Activated T-cell treated with anti-CD3 and anti-CD28 coated beads, Interleukin-2, amount 50 U/mL, for 24 hours (primary cell): ENCODE measurements at places on chromosomes 1 and 21.

GRCh38 chr1:221430152-221430960, 311.5 kb downstream of the DUSP10 start:
- DNase-seq, result no peak

DNA sequence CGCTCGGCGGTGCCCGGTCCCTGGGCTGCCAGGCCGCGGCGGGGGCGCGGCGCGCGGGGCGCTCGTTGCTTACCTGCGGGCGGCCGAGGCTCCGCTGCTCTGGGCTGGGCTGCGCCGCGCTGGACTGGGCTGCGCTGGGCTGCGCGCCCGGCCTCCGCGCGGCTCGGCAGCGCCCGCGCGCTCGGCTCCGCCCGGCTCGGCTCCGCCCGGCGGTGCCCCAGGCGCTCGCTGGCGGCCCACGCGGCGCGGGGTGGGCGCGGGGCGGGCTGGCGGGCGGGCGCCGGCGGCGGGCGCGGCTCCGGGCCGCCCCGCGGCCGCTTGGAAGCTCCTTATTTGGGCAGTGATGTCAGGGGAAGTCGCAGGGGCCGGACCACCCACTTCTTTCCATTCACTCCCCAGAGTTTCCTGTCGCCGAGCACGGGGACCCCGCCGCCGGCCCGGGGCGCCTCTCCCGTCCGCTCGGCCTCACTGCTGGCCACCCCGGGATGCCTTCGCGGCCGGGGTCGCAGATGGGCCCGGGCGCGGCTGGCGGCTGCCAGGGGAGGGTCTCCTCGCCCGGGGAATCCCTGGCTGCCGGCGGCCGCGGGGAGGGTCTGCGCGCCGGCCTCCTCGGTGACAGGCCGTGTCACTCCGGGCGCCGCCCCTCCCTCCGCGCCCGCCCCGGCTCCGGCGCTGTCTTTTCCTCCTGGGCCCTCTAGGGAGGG, 177.7 kb upstream of the EDN2 start:
- peak; percentile 85 for DNase-seq

DNA sequence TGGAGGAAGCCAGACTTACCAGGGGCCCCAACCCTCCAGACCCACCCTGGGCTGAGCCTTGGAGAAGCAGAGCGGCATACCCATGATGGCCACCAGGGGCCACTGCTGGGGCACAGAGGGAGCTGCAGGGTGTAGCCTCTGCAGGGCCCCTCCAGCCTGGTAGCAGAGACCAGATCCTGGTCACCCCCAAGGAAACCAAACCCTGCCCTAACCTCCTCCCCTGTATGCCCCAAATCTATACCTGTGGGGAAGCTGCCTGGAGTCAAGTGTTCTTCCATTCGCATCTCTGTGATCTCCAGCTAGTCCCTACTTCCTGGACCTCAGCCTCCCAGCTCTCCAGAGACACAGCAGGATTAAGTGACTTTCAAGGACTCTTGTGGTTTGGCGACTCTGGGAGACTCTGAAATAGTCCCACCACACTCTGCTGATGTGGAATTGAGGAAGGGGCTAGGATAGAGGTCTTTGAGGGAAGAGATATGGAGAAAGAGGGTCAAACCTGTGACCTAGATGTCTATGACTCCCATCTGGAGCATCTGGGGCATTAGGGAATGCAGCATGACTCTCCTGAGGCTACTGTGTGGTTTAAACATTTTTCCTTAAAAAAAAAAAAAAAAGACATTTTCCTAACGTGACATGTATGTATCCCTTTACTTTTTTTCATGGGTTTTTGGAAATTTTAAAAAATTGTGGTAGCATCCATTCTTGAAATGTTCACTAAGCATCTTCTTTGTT, 119.2 kb upstream of the IPO9 start:
- DNase-seq, result peak; percentile 73

DNA sequence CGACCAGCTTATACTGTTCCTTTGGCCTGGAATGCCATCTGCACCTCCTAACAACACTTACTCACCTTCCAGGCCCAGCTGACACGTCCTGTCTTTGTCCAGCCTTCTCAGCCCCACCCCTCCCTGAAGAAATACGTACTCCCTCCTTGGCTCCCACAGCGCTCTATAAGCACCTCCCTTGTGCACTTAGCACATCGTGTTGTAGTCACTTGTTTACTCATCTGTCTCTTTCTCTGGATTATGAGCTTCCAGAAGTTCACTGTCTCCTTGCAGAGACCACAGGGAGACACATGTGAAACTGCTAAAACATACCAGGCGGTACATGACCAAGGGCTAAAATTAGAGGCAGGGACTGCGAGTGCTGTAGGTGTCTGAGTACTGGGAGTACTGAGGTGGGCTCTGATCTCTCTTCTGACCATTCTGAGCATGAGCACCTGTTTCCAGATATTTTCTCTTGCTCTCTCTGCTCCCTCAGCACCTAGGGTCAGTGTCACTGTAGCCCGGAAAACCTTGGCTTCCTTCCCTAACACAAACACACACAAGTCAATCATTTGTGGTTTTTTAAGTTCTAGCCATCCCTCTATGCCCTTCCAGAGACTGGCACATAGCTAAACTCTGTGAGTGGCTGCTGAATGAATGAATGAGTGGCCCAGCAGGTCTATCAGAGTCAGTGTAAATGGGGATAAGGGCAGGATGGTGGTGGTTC, 5.1 kb downstream of the DCST1 start:
- DNase-seq, result no peak

- no peak for DNase-seq
Observed at GRCh38 chr1:157975228-157975950, 18.1 kb upstream of the KIRREL1 start.

DNA sequence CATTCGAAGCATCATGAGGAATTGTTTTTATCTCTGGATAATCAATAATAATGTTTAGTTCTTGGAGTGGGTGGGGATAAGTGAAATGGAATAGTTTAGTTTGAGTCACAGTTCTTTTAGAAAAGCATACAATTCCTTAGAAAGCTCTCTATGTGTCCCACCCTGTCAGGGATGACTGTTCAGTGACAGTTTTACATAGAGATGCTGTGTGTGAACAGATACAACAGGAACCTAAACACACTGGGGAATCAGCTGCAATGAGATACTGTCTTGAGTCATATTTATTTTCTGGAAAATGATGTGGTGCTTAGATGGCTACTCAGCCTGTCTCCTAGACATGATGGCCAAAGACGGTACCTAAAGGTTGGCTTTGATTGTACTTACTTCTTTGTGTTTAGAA, 25.7 kb upstream of the CCDC190 start:
- DNase-seq, result no peak

DNA sequence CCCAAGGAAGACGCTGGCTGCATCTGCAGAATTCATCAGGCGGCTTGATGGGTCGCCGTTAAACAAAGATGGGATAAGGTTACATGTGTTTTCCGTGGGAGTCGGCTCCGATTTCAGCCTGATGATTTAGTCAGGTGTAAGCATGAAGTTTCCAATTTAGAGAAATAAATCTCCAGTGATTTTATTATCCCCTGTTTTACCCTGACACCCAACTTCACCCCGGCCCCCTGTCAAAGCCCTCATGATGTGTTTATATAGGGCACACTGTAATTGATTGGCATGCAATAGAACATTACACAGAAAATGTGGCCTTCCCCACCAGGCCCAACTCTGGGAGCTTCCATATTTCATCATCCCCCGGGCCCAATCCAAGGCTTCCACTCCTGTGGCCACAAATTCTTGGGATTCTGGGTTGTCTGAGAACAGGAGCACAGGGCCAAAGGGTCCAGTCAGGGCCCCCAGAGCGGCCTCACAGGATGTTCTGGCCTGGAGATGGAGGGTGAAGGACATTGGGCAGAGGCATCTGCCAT, 72.5 kb downstream of the FOXD2 start:
- no peak for DNase-seq

DNA sequence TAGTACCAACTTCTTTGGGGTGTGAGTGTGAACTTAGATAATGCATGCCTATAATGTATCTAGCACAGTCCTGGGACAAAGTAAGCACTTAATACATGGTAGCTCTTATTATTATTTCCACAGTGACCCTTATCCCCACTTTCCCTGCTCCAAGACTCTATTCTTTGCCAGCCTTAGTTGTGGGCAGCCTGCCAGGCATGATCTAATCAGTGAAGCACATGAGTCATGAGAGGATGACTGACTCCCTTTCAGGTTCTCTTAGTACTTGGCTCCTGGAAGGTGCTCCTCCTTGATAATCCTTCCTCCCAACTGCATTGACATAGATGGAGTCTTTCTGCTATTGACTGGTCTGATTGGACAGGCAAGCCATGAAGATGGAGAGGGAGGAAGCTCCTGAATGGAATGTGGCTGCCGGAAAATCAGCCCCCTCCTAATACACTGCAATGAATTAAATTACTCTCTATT, 17.4 kb upstream of the GNG12 start:
- no peak for DNase-seq

DNA sequence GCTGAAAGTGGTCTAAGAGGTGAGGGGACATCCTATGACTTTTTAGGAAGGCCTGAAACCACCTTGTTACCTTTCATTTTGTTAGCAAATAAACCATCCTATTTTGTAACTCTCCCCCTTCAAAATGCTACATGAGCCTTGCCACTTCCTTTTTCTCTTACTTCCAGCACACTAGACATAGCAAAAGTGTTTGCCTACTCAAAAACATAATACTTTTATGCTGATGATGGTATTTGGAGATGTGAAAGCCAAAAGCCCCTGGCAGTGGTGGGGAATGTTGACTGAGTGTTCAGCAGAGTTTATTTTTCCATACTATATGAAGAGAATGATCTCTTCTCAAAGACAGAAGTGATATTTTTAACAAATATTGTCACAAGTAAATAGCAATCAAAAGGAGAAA, 134.2 kb downstream of the EDEM3 start:
- no peak for DNase-seq

DNA sequence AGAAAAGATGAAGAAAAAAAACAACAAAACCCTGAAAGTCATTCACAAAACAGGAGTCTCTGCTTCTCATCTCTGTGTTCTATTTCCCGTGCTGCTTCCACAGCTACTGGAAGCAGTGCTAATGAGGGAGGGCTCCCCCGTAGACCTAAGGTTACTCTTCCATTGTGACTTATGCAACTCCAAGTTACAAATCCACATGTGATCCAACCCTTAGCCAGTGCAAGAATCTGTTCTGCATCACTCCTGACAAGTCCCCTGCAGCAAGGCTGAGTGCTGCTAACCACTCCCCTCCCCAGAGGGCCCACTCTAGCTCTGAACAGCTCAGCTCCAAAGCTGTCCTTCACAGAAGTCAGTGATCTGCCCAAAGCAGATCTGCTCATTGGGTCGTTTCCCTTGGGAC, 10.3 kb downstream of the DNALI1 start:
- DNase-seq, result no peak

DNA sequence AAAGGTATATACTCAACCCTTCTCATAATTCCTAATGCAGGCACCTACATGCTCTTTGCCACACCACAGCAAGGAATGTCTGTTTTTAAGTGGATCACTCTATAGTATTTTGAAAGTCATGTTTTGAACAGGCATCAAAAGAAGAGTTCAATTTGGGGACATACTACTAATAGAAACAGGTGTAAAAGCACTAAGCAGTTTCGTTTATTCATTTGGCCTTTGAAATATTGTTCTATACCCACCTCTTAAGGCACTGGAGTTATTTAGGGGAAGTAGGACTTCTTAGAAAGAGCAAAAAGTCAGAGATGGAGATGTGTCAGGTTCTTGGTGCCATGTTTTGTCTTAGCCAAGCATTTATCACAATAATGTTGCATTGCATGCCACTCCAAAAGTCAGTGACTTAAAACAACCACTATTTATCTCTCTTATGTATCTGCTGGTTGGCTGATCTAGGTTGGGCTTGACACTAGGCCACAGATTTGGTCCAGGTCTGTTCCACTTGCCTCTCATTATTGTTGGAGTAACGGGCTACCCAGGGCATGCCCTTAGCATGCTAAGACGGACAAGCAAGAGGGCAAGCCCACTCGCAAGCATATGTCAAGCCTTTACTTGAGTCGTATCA, 107.5 kb downstream of the RGL1 start:
- DNase-seq, result no peak

DNA sequence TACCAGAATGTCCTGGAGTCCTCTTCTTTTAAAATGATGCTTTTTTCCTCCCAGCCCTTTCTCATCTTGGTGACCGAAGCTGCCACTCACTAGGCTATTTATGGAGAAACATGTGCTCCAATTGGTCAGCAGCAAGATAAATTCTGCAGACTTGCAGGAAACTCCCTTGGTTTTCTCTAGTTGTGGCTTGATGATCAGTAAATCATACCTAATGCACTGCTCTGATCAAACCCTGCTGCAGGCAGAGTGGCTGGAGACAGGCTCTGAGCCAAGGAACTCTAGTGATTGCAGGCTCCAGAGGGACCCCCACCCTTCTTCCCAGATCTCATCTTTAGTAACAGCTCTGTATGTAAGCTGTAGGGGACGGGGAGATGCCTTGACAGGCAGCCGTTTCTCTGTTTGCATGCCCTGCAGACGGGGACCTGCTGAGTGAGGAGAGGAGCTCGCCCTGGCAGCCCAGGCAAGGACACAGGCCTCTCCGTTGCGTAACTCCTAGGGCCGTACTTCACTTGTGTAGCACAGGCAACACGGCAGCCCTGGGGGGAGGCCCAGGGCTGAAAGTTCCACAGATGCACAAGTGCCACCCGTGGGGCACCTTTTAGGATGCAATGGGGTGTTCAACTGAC, 14.5 kb downstream of the SLC6A17 start:
- DNase-seq, result no peak

DNA sequence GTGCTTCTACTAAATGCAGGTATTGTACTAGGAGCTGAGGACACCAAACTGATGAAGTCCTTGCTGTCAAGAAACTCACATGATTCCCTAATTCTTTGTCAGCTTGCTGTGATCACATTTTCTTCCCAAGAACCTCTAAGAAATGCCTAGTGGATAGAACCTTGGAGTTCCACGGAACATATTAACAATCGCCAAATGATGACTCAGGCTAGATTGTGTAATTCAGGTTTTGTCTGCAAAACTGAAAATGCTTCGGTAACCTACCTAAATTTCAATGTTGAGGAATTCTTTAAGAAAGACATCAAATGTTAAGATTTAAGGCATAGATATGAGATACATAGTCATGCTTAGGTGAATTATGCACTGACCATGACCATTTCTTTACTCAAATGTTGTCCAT, 1.7 kb upstream of the GADD45A start:
- DNase-seq, result no peak

GRCh38 chr1:43554444-43554992, 23.8 kb downstream of the PTPRF start:
- DNase-seq, result no peak

DNA sequence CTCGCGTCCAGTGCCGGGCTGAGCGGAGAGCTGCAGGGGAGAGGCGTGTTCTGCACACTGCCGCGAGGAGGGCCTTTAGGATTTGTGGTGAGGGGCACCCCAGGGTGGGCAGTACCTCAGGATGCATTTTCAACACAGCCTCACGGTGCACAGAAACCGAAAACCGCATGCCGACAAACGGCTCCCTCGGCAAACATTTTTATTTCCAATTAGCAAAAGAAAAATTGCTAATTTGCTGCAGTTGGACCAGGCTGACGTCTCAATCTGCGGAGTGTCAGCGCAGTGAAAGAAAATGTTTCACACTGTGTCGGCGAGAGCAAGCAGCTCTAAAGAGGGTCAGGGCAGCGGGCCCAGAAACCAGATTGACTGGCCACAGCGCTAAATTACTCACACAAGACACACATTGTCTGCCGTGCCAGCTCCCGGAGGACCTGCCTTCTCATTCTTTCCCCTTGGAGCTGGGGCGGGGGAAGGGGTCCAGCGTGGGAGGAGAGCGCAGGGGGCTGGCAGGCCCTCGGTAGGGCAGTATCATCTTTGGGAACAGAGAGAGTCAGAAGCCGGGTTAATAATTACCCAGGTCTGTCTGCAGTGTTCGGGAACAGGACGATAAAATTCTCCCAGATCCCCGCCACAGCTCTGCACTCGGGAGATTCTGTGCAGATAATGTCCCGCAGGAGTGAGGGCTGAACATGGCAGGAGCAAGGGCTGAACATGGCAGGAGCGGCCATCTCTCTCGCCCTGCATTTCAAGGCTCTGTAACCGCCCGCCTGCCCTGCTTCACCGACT, 150.2 kb downstream of the PRDM16 start:
- DNase-seq, result no peak
